Activated T-helper 2 cell treated with anti-CD3 and anti-CD28 coated beads, Interferon-gamma antibody, Interleukin-2, Interleukin-4, amounts not matched to agents 10 μg/mL and 5 μg/mL and 100 μg/mL, durations not matched to agents 14 hours and 24 hours and 36 hours (primary cell): ENCODE measurements at places on chromosomes 13 and 19. TPM values are rescaled to one million over a fixed set of nuclear protein-coding genes. Genes with fewer than 3 reads are reported as not detected.

The TGFBR3L gene
- 6.3 TPM in 2 replicates for total RNA-seq

The VSTM2B gene
- total RNA-seq, result not detected in 2 replicates

The ERICH6B gene
- total RNA-seq, result not detected in 2 replicates

The TEX29 gene
- 0.46 and 0.51 TPM in 2 replicates for total RNA-seq

The TMEM91 gene
- total RNA-seq, result 4.2 and 4.8 TPM in 2 replicates

The APOC1 gene
- 3.1 and 6.4 TPM in 2 replicates for total RNA-seq

The KCNJ14 gene
- total RNA-seq, result 2.0 and 2.1 TPM in 2 replicates

The ZNF154 gene
- 3.9 and 4.0 TPM in 2 replicates for total RNA-seq

The PRODH2 gene
- not detected in 2 replicates for total RNA-seq

The SIGLEC12 gene
- total RNA-seq, result 4.5 and 4.6 TPM in 2 replicates

The ZNF471 gene
- total RNA-seq, result 0.05 TPM in 2 replicates

The ZNF439 gene
- 4.3 and 5.1 TPM in 2 replicates for total RNA-seq

The CDX2 gene
- total RNA-seq, result not detected in 2 replicates

The TTC9B gene
- total RNA-seq, result not detected in 2 replicates

The SPRY2 gene
- total RNA-seq, result 0.14 and 0.16 TPM in 2 replicates

The LILRB3 gene
- total RNA-seq, result 0.64 TPM in 1 of 2 replicates, not detected in the other

The SMIM17 gene
- not detected in 2 replicates for total RNA-seq

The ZNF724 gene
- 12.1 TPM in 2 replicates for total RNA-seq

The C2CD4C gene
- 0.14 and 0.23 TPM in 2 replicates for total RNA-seq

The SYNE4 gene
- total RNA-seq, result 1.9 and 2.6 TPM in 2 replicates

The COX6B2 gene
- total RNA-seq, result 1.8 TPM in 1 of 2 replicates, not detected in the other

The ADGRE3 gene
- not detected in 2 replicates for total RNA-seq

The SLC10A2 gene
- not detected in 2 replicates for total RNA-seq

The CATSPERD gene
- not detected in 2 replicates for total RNA-seq

The UBE2L5 gene
- total RNA-seq, result not detected in 2 replicates

The ZNF888 gene
- 5.0 and 6.1 TPM in 2 replicates for total RNA-seq

The ZNF66 gene
- total RNA-seq, result 8.1 and 8.8 TPM in 2 replicates

The NRTN gene
- total RNA-seq, result 0.85 and 0.87 TPM in 2 replicates

The EDDM13 gene
- total RNA-seq, result 1.7 and 2.2 TPM in 2 replicates

The KLHL1 gene
- total RNA-seq, result not detected in 2 replicates

The IL17D gene
- 0.18 and 0.25 TPM in 2 replicates for total RNA-seq

The GAS6 gene
- 0.14 and 0.32 TPM in 2 replicates for total RNA-seq

The SYT5 gene
- total RNA-seq, result 0.23 TPM in 1 of 2 replicates, not detected in the other

The ZNF431 gene
- 15.6 and 16.0 TPM in 2 replicates for total RNA-seq

The TPRX1 gene
- not detected in 2 replicates for total RNA-seq

The MAB21L1 gene
- 0.07 TPM in 2 replicates for total RNA-seq

The ZNF799 gene
- 3.8 and 5.3 TPM in 2 replicates for total RNA-seq

The LILRB2 gene
- total RNA-seq, result not detected in 2 replicates

The ADM5 gene
- total RNA-seq, result 7.2 and 7.3 TPM in 2 replicates

The HSPB6 gene
- 0.14 and 0.21 TPM in 2 replicates for total RNA-seq

The U2AF1L4 gene
- total RNA-seq, result 27.4 and 30.8 TPM in 2 replicates

The WTIP gene
- 0.57 and 1.0 TPM in 2 replicates for total RNA-seq

The LYL1 gene
- 5.5 and 5.6 TPM in 2 replicates for total RNA-seq

The SELENOV gene
- total RNA-seq, result not detected in 2 replicates

The ADPRHL1 gene
- 0.64 TPM in 2 replicates for total RNA-seq

The EFNA2 gene
- total RNA-seq, result not detected in 2 replicates

The EXOSC5 gene
- 50.4 and 54.3 TPM in 2 replicates for total RNA-seq

The FBXL12 gene
- 23.4 and 23.7 TPM in 2 replicates for total RNA-seq

The SERPINE3 gene
- total RNA-seq, result not detected in 2 replicates

The ICAM4 gene
- 1.4 and 1.6 TPM in 2 replicates for total RNA-seq

The ZNF226 gene
- total RNA-seq, result 6.6 and 9.8 TPM in 2 replicates
